ENCODE measurements at places on chromosomes 7 and 10.
A peak's percentile ranks its signal among the peaks of the same experiment; 100 is the strongest.

DNA sequence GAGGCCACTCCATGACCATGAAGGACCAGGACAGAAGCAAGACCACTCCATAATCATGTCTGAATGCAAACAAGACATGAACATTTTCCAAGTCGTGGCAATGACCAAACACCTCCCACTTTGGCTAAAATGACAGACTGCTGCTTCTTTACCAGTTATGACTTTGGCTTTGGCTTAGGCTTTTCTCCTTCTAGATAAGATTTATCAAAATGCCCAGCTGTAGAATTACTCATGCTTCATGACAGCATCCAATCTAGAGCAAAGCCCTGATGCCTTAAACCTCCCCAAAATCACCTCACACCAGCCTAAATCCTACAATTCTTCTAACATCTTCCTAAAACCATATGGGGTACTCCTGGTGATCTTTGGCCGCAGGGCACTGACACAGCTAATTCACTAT, 102.1 kb downstream of the VPS41 start:
- DNase-seq = no peak

GRCh38 chr7:156139633-156140032, 327.4 kb upstream of the SHH start:
- no peak for DNase-seq

- no peak for DNase-seq
Measured at GRCh38 chr10:105875050-105875449, 1234.0 kb downstream of the SORCS3 start.

DNA sequence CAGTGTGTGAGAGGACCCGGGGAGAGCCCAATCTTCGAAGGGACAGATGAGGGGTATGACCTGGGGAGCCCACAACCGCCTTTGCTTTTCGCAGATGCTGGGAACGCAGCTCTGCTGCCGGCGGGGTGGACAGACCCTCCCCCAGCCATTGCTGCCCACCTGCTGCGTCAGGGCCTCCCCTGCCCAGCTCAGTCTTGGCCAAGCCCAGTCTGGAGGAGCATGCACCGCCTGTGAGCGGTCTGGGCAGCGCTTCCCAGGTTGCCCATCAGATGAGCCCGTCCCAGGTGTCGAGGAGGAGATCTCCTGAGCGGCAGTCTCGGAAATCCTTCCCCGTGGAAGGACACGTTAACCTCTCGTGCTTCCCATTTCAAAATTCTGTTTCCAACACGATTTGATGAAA, 17.3 kb upstream of the AP5Z1 start:
- DNase-seq = no peak

GRCh38 chr7:6159524-6160031, 112.8 kb downstream of the CYTH3 start:
- DNase-seq = no peak

- DNase-seq = no peak
Measured at GRCh38 chr7:30805931-30806330, 34.7 kb downstream of the MINDY4 start.

- no peak for DNase-seq
Measured at GRCh38 chr7:100949227-100949932, at the start of gene MUC3A. TSS of gene MUC3A (plus strand) at chr7:100949534. CDS start at chr7:100949625, 91 bp downstream.

DNA sequence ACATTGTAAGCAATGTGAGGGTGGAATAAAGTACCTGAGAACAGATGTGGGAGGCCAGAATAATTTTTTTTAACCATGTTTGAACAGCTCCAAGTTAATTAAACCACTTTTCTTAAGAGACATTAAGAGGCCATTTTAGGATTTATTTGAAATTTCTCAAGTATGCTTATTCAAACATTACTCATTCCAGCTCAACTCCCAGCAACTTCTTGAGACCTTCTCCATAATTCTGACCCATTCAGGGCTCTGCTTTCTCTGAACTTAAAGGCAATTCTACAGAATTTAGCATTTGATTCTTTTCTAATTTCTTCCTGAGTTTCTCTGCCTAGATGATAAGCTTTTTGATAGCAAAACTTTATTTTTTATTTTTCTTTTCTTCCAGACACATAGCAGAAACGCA, 314.5 kb downstream of the CAMK1D start:
- DNase-seq = no peak

- no peak for DNase-seq
Measured at GRCh38 chr10:24132741-24133140, 76.2 kb upstream of the KIAA1217 start.

DNA sequence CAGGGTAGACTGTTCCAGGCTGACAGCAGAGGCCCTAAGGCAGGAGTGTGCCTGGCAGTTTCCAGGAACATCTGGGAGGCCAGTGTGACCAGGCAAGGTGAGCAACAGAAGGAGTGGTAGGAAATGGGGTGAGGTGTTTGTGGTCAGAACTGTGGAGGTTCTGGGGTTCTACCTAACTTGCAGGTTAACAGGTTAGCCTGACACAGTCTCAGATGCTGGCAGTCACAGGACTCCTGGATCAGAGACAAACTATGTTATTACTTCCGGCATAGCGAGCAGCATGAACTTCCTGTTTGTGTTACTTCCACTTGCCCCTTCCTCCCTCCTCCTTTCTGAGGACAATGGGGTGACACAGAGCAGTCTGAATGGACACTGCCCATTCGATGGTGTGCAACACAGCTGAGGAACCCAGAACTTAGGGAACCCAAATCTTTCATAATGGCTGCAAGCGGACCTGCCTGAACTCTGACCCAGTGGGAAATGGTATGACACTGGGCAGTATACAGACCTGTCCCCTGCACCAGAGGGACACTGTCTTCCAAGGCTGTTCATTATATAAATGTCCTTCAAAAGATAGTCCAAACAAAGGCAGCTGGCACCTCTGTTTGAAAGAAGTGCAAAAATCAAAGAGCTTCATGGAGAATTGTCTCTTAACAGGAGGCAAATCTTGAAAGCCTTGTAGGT, 3.9 kb upstream of the SAR1A start:
- DNase-seq = no peak

- no peak for DNase-seq
Measured at GRCh38 chr10:123666318-123667236, at the start of gene GPR26. TSS of gene GPR26 (plus strand) at chr10:123666355. CDS start at chr10:123666408, 53 bp downstream.

DNA sequence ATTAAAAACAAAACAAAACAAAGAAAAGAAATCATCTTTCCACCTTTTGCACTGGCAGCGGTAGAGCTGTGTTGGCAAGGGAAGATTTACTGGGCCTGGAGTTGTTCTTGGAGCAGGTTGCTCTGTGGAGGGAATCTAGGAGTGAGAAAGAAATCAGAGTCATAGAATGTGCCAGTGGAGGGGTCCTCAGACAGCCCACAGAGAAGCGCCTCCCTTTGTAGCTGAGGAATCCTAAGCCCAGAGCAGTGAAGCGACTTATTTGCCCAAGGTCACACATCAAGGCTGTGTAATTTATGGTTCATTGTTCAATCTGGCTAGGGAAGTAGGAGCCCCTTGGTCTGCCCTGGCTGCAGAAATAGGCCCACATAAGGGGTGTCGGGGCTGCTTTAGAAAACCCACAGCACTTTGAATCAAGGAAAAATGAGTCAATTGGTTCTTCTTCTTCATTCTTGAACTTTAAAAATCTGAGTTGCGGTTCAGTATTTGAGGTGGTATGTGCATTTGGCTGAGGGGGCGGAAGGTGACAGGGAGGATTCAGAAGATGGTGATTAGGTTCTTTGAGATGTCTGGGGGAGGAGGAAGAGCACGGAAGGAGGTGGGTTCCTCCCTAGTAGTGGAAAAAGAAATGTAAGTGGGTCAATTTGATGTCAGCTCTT, 253.7 kb downstream of the PTEN start:
- no peak for DNase-seq

GRCh38 chr10:54710918-54711317, 90.1 kb downstream of the PCDH15 start:
- DNase-seq = no peak

- no peak for DNase-seq
Measured at GRCh38 chr7:44824894-44825526, 22.9 kb downstream of the H2AZ2 start.

DNA sequence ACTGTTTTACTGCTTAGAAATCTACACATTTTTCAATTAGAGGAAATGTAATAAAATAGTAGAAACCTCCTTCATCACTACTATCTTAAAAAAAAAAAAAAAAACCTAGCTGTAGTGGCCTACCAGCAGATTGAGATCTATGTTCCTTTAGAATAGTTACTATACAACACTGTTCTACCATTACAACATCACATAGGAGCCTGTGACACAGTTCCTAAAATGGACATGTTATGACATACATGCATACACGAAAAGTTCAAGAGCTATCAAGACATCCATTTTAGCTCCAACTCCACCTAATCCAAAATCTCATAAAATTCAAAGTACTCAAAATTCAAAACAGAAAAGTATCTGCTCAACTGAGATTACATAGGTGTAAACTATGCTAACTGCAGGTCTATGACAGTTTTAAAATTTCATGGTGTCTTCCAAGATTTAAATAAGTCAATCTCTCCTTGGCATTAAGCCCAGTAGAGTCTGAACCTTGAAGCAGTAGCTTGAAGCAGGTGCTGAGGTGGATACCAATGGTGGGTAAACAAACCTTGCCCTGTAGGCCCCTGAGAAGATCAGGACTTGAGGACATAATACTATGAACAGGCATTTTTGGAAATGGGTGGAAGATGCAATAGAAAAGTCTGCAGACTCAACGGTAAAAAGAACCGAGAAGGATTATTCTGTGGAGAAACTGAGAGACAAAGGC, 17.0 kb downstream of the CACUL1 start:
- DNase-seq = no peak

DNA sequence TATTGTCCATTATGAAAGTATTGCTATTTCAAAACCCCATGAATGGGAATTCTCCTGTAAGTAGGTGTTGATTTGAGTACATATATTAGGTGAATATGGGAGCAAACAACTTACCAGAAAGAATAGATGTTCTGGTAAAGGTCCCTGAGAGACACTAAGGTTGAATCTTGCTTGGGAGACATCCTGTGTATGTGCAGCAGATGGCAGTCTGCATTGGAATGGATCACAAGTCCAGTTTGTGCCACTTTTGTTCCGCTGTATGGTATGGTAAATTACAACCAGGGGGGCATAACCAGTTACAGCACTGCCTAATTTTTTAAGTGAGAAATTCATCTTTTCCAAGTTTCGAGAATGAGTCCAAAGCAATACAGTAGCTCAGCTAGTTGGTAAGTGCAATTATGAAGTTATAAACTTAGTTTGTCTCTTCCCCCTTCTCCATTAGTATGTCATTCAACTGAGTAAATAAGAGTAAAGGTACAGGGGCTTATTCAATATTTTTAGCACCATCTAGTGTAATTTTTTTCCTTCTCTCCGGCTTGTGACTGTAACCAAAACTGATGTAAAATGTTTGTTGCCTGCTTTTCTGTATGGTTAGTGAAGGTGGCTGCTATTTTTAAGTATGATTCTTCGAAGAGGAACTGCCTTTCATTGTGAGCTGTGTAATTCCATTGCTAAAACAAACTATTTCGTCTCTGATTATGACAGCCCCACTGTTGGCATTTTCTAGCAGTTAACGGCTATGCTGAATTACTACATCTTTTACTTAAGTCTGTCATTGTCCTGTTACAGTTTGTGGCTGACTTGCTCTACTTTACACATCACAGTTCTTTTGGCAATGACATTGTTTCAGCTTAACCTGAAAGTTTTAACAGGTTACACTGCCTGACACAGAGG, 2.8 kb downstream of the MCU start:
- DNase-seq = no peak

GRCh38 chr10:129854158-129854557, 109.9 kb downstream of the EBF3 start:
- no peak for DNase-seq

DNA sequence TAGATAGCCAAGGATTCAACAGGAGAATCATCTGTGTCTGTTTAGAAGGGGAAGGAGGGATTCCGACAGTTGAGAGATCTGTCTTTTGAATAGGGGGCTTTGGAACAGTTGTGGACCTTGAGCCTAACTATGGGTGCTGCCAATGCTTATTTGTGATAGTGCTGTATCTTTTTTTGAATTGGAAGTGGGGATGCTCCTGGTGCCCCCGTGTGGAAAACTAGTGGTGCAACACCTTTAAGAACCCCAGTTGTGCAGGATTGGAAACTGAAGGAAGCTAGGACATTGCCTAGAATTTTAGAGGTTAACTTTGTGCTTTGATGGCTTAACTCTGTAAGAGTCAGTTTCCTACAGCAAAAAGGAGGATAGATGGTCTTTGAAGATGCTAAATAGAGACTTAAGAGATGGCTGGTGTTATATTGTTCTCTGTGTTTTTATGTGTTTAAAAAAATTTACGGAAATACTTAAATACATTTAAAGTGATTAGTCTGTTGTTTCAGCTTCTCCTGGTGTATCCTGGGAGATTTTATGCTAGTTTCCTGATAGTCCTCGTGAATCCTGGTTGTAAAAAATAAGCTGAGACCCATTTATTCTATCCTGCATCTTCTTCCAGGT, 69.3 kb downstream of the AP3M1 start:
- DNase-seq = peak; percentile 53

- no peak for DNase-seq
Measured at GRCh38 chr10:125300937-125301336, 140.6 kb upstream of the CTBP2 start.

DNA sequence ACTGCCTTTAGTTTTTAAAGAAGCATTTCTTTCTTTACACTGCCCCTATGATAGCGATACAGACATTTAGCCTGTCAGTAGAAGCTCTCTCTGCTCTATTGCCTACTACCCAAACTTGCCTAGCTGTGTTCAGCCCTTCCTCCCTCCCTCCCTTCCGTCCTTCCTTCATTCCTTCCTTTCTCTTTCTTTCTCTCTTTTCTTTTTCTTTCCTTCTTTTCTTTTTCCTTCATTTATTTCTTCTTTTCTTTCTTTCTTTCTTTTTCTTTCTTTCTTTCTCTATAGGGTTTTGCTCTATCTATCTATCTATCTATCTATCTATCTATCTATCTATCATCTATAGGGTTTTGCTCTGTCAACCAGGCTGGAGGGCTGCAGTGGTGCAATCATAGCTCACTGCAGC, 7.1 kb upstream of the ZNF212 start:
- no peak for DNase-seq

DNA sequence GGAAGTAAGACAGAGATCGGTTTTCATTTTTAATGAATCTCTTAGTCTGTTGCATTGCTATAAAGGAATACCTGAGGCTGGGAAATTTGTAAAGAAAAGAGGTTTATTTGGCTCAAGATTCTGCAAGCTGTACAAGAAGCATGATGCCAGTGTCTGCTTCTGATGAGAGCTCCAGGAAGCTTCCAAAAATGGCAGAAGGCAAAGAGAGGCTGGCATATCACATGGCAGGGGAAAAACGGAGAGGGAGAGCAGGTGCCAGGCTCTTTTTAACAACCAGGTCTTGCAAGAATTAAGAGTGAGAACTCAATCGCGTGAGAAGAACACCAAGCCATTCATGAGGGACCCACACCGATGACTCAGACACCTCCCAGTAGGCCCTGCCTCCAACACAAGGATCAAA, 125.0 kb upstream of the THSD7A start:
- DNase-seq = no peak

DNA sequence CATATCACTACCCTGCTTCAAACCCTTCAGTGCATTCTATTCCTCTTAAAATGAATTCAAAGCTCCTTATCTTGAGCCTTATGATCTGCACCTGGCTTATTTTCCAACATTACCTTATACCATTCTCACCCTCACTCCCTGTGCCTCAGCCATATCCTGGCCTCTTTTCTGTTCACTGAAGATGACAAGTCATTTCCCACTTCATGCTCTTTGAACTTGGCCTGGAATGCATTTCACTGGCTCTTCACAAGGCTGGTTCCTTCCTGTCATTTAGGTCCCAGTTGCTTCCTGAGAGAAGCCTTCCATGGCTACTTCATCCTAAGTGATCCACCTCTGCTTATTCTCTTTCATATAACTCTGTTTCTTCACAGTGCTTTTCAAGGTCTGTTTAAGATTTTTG, 3.2 kb upstream of the LIPF start:
- no peak for DNase-seq
